ENCODE measurements at places on chromosomes 12 and 14.

GRCh38 chr14:99383472-99384449, 96.9 kb downstream of the SETD3 start:
- no peak for DNase-seq

DNA sequence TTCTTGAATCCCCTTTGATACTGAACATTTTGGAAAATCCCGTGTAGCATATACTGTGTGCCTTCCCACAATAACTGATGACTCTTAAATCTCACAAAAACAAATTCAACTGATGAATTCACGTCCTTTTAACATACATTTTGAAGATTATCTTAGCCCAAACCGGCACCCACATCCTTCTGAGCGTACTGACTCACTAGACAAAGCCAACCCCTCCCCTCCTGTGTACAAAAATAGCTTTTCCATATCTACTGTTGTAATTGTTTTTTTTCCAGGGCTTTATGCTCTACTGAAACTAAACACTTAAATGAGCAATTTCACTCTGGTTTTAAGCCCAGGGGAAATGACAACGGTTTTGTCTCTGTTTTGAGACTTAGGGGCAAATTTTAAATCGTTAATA, 109.4 kb upstream of the ATF7IP start:
- no peak for DNase-seq

DNA sequence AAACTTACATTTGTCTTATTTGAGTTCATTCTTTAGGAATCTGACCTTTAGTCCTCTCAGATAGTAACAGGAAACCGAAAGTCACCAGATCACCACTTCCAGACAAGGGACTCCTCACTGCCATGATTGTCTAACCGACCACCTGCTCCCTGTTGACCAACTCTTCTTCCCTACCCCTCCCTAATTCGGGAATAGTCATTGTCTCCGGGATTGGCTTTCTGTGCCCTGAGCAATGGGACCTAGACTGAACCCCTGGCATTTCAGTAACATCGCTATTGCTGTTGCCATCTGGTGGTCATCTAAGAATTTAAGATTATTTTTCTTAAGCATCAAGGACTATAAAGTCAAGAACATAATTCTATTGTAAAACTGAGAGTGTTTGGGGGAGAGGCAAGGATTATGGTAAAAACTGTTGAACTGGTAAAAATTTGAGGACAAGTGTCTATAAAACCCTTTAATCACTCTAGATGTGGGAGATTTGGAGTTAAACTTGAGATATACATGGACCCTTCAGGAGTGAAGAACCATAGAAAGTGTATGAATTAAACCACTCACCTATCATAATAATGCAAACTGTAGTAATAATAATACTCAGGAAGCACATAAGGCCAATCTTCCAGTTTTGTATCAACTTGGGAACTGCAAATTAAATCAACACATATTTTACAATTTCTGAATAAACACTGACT, 6.3 kb downstream of the CLEC2A start:
- no peak for DNase-seq

DNA sequence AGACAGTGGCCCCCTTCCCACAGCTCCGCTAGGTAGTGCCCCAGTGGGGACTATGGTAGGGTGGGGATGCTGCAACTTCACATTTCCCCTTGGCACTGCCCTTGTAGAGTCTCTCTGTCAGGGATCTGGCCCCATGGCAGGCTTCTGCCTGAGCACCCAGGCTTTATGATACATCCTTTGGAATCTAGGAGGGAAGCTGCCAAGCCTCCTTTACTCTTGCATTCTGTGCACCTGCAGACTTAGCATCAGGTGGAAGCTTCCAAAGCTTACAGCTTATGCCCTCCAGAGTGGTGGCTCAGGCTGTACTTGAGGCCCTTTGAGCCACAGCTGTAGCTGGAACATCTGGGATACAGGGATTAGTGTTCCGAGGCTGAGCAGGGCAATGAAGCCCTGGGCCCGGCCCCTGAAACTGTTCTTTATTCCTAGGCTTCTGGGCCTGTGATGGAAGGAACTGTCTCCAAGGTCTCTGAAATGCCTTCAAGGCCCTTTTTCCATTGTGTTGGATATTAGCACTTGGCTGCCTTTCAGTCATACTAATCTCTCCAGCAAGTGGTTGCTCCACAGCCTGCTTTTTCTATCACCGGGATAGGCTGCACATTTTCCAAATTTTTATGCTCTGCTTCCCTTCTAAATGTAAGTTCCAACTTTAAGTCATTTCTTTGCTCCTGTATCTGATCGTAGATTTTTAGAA, 22.2 kb upstream of the OR6J1 start:
- no peak for DNase-seq

DNA sequence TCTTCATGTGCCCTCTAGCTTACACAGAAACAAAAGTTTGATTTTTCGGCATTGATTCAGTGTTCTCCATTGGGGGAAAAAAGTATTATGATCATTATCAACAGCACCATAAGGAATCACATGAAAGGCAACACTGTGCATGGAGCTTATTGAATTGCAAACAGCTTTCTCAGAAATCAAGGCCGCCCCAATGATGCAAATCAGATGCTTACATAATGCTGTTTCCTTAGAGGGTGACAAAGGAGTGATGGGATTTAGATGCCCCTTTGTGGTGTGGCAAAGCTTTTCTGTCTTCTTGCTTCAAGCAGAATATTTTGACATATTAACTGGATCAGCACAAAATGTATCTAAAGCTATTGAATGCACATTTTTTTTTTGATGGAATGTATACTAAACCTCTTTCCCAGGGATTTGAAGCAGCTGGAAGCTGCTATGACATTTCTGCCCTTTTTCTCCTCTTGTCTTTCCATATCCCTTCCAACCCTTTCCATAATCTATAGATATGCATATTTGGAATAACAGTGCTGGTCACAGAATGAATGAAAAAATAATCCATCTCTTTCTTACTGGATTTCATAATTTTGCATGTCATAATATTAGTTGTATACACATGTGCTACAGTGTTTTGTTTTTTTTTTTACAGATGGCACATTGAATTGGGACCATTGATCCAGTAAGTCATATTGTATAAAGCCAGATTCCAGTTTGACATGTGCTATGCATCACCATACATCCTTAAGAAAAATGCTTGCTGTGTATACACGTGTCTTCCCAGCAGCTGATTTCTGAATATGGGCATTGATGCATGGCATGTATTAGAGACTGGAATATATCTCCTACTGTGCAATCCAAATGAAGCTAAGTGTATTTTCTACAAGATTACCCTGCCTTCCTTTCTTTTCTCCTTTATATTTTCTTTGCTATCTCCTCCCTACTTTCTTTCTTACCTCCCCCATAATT, 259.7 kb upstream of the DCN start:
- no peak for DNase-seq

DNA sequence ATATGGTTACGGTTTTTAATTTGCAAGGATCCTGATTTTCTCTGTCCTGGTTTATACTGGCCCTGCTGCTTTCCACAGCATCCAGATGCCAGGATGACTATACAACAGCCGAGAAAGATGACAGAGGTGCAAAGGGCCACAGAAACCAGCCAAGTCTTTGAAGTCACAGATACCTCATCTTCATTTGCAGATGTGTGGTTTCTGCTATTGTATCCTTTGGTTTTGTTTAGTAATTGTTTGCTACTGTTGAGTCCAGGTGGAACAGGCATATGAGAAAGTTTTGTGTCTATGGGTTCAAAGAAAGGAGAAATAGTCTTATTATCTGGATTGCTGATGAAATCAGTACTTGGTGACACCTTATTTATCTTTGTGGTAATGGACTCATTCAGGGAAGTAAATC, 17.3 kb upstream of the KLHL42 start:
- DNase-seq: no peak

DNA sequence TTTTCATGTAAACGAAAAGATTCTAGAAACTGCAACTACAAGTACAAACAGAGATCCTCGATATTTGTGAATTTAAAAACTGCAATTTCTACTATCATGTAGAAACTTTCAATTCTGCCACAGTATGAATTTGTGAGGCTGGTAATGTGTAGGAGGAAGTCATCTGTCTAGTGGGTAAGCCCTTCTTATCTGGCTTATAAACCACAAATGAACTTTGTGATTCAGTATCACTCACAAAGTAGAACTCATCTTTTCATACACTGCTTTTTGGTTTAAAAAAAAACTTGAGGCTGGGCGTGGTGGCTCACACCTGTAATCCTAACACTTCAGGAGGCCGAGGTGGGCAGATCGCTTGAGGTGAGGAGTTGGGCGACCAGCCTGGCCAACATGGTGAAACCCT, 20.7 kb downstream of the GTF2A1 start:
- DNase-seq: no peak

DNA sequence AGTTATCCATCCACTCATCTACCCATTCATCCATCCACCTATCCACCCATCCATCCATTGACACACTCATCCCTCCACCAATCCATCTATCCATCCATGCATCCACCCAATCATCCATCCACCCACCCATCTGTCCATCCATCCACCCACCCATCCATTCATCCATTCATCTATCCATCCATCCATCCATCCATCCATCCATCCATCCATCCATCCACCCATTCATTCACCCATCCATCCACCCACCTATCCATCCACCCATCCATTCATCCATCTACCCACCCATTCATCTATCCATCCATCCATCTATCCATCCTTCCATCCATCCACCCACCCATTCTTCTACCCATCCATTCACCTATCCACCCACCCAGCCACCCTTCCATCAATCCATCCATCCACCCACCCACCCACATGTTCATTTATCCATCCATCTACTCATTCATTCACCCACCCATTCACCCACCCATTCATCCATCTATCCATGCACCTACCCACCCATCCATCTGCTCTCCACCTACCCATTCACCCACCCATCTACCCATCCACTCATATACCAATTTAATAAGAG, 193.8 kb upstream of the ARID2 start:
- no peak for DNase-seq

- no peak for DNase-seq
Observed at GRCh38 chr12:19972325-19973288, 395.7 kb upstream of the PDE3A start.

DNA sequence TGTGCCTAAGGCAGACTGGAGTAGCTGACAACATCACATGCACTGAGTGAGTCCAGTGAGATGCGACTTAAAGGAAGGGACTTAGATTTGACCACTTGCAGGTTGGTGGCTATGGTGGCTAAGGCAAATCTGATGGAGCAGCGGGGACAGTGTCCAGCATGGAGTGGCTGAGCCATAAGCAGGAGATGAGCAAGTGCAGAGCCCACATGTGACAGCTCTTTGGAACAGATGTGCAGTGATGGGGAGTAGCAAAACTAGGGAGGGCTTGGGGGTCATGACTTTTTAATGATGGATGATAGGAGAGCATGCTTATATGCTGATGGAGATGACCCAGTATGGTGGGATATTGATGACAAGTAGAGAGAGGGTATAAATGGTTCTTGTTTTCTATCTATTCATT, 80.2 kb downstream of the PELI2 start:
- DNase-seq: no peak

GRCh38 chr12:132603240-132604150, 6.9 kb downstream of the LRCOL1 start:
- DNase-seq: no peak

DNA sequence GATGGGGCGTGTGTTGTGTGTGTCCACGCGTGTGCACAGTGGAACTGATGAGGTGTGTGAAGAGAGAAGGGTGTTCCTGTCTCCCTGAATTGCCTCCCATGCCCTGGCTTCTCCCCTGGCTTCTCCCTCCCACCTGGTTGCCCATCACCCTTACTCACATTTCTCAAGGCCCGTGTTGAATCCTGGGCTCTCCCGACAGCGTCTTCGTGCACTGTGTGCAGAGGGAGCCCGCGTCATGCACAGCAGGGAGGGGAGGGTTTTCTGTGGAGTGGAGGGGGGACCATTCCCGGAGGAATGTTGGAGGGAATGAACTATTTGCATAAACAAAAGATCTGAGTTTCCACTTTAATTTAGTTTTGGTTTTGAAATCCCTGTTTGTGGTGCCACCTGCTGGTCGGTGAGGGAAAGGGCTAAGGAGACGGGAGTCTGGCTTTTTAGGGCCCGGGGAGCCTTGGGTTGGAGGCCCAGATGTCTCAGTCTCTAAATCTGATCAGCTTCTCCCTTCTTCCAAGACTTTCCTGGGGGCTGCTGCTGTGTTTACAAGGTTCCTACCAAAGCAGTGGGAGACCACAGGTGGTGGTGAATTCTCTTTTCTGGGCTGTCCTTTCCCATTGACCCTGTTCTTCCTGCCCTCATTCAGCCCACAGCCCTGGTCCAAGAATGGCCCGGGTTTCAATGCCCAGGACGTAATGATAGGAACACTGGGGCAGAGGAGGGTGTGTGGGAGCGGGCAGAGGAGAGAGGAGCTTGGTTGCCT, at the start of gene C1R:
Gene C1R (minus strand): TSS at position 217 of the 757 bp plus-strand sequence. CDS start 57 bp downstream, at position 160.
- peak; percentile 46 for DNase-seq

DNA sequence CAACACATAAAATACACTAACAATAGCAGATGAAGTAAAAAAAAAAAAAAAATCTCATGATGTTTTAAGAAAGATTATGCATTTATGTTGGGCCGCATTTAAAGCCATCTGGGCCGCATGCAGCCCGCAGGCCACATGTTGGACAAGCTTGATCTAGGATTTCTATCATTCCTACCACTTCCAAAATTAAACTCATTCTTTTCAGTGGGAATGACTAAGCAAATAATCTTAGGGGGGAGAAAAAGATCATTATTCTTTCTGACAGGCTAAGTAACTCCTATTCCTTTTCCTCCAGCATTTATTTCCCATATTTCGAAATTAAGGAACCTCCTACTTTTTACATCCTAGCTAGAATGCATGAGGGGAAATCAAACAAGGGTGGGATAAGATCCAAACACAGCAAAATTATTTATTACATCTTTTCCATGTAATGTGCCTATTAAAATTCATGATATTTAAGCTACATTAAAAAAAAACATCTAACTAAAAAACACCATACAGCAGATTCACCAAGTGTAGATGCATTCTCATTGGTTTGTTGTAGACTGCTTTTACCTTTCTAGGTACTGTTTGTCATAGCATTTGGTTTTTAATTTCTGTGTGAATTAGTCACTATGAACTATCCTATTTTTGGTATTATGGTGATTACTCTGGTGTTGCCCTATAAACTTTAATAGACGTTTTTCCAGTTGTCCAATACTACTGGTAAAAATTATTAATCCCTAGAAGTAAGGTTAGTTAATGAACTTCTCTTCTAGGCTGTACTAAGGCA, 76.1 kb downstream of the RASSF8 start:
- no peak for DNase-seq

DNA sequence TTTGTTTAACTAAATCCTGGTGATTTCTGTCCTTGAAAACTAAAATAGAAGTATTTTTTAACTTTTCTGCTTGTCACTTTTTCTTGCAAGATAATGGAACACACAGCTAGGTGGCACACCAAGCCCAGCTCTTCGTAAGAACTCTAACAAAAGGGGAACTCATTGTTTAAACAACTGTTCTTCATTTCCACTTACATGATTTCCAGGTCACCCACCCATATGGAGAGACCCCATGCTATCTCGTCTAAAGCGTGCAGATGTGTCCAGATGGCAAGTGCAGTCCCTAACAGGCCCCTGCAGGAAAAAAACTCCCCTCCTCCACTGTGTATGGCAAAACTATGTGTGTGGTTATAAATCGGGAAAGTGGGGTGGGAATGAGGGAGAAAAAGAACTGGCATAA, 43.3 kb upstream of the NT5DC3 start:
- DNase-seq: no peak

GRCh38 chr12:40001406-40001805, 104.5 kb downstream of the SLC2A13 start:
- no peak for DNase-seq
